ELF-1 (cell line): ENCODE measurements at places on chromosomes 16 and 17.
A peak's percentile ranks its signal among the peaks of the same experiment; 100 is the strongest.

DNA sequence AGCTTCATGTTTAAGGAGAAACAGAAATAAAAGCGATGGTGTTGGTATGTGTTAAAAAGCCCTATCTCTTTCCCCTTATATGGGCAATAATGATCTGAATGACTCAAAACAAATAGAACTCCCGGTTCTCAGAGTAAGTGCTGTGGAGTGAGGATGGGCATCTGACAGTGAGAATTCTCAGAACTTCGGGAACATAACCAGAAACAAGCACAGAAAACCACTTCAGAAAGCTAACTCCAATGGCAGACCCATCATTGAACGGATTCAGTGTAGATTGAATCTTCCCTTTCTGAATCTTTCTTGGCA, 67.2 kb downstream of the CDH8 start:
- no peak for DNase-seq

DNA sequence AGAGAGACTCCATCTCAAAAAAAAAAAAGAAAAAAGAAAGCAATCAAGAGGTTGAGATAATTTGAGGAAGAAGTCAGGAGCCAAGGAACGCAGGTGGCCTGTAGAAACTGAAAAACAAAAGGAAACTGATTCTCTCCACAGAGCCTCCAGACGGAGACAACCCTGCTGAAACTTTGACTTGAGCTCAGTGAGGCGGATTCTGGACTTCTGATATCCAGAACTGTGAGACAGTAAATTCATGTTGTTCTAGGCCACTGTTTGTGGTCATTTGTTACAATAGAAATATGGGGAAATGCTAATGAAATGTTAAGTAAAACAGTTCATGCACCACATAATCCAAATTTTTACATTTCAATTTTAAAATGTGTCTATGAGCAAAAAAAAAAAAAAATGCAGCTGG, 5.2 kb downstream of the MBTPS1 start:
- no peak for DNase-seq

- DNase-seq, result no peak
These were observed 25.2 kb upstream of the ERN1 start for GRCh38 chr17:64155129-64155528.

DNA sequence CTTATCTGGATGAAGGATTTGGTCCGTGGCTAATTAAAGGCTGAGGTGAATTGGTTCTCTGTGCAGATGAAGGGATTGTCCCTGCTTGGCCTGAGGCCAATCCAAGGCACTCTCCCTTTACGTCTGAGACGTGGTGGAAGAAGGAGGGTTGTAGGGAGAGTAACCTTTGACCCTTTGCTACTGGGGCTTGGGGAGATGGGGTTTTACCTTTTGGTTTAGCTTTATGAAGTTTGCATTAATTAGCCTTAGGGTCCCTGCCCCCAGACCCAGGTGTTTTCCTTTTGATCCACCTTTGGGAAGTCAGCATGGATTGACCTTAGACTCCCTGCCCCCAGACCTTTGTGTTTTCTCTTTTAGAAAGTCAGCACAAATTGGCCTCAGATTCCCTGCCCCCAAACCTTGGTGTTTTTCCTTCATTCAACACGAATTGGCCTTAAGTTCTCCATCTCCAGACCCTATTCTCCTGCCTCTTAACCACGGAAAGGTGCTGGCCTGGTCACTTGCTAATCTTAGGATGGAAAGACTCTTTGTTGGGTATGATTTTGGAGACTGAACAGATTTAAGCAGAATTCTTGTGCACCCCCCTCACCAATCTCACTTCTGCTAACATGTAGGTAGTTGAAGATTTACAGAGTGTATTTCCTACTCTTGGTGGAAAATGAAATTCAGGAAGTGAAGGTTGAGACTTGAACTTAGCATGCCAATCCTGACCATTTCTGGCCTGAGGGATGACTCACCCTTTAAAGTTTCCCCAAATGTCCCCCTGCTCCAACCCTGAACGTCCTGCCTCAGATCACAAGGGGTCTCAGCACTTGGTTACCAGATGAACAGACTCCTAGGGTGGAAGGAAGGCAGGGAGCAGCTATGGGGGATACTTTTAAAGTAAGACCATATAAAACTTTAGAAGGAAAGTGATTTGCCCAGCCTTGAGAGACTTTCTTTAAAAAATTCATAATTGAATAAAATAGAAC, 23.1 kb upstream of the MMD start:
- DNase-seq, result peak; percentile 83

- DNase-seq, result no peak
These were observed 380.4 kb upstream of the EEF2KMT start for GRCh38 chr16:5478036-5478435.

DNA sequence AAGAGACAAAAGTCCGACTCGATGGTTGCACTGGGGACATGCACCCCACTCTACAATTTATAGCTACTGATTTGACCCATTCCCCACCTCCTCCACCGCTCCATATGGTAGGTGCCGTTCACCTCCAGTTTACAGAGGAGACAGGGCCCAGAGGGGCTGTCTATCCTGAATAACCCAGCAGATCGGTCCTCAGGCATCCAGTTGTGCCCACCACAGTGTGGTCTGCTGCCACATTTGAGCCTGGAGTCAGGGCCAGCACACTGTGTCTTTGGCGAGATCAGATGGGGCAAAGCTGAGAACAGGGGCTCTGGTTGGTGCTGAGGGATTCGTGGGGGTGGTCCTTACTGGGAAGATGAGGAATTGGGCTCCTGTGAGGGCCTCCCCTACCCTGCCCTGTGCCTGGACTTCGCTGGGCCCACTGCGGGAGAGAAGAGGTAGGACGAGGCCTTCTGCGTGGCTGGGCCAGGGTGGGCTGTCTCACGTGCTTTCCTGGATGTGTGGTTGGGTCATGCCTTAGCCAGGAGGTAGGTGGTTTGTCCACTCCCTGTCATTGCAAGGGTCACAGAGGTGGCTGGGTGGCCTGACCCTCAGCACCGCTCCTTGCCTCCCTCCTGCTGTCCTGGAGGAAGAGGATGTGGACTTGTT, 2.8 kb downstream of the ADCY7 start:
- no peak for DNase-seq

- peak; percentile 34 for DNase-seq
These were observed 1.2 kb downstream of the NPTX1 start for GRCh38 chr17:80474961-80475909.

- DNase-seq, result no peak
These were observed 97.8 kb upstream of the CORO6 start for GRCh38 chr17:29720551-29720950.

DNA sequence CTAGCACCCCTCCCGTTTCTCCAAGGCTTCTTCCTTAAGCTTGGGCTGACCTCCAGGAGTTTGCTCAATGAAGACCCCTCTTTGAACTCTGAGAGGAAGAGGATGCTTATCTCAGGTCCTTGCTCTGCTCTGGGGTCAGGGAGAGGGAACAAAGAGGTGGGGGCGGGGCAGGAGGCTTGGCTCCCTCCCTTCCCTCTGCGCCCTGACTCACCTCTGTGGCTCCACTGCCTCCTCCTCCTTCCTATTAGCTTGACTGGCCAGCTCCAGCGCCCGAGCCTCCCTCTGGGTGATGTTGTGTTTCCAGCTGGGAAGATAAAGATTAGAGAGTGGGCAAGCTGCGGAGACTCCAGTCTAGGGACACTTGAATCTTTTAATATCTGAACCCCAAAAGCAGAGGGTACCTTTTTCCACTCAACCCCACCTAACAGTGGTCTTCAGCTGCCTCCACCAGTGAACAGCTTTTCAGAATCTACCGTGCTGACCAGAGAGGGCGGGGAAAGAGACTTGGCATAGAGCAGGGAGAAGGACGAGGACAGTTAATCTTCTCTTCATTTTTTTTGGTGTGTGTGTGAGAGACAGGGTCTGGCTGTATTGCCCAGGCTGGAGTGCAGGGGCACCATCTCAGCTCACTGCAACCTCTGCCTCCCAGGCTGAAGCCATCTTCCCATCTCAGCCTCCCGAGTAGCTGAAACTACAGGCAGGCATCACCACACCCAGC, 6.7 kb downstream of the GIP start:
- DNase-seq, result peak; percentile 92

- no peak for DNase-seq
These were observed 30.3 kb downstream of the MRTFB start for GRCh38 chr16:14101415-14101814.

- DNase-seq, result peak; percentile 47
These were observed 586 bp downstream of the UBALD2 start for GRCh38 chr17:76265624-76266243.

DNA sequence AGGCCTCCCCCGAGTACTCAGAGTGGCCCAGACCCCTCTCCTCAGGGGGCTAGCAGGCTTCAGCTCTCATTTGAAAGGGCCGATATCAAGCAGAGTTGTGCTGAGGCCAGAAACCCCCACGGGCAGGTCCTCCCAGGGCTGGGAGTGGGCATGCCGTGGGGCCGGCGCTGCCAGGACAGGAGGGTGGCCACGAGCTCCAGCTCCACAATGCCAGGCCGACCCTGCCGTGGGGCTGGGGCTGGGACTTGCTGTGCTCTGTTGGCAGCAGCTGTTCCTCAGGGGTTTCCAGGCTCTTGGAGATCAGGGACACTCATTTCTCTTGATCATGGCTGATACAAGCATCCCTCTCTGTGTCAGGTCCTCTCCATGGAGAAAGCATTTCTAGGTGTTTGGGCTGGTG, 3.2 kb upstream of the NPB start:
- no peak for DNase-seq

DNA sequence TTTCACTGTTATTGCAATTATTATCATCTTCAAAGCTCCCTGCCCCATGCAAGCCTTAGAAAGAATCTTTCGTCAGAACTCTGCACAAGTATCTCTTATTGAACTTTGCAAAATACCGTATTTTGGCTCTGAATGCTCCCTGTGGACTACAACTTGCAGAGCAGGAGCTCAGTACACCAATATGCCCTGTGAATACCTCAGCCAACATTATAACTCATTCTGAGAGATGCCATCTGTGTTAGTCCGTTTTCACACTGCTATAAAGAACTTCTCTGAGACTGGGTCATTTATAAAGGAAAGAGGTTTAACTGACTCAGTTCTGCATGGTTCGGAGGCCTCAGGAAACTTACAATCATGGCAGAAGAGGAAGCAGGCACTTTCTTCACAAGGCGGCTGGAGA, 87.2 kb upstream of the XYLT1 start:
- DNase-seq, result no peak

DNA sequence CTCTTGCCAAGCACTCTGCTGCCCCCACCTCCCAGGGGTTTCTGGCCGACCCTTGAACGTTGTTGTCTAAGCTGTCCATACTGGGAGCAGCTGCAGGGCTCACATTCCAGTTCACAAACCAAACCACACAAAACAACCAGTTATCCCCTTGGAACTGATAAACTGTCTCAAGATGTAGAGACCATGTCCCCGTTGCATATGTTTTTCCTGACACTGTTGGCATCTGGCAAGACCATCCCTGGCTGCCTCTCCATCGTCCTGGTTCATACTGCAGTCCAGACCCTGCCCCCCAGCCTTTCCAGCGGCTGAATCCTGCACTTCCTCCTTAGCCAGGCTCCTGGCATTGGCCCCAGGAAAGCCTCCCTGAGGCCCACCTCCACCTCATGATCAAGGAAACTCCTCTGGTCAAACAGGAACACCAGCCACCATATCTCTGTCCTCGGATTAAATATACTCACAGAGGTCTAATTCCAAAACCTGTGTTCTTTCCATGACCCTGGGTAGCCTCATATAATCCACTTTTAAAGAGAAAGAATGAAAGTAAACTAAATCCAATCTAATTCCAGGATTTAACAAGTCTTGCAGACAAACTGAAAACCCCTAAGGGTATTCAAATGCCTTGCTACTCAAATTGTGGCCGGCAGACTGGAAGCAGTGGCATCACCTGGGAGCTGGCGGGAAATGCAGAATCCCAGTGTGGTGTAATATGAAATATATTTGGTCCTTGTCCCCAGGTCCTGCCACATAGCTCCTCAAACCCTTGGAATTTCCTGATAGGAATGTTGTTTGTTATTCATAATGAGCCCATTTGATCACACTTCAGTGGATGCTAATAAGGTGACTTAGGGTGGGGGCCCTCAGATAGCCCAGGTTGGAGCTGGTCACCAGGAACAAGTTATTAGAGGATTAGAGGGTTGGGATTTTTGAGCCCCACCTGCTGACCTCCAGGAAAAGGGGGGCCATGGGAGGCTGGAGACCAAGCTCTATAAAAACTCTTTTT, 14.2 kb downstream of the GAS7 start:
- peak; percentile 79 for DNase-seq

GRCh38 chr16:87918866-87919680, 17.3 kb downstream of the CA5A start:
- no peak for DNase-seq

- DNase-seq, result no peak
These were observed 1.1 kb downstream of the VASN start for GRCh38 chr16:4372578-4373355.

DNA sequence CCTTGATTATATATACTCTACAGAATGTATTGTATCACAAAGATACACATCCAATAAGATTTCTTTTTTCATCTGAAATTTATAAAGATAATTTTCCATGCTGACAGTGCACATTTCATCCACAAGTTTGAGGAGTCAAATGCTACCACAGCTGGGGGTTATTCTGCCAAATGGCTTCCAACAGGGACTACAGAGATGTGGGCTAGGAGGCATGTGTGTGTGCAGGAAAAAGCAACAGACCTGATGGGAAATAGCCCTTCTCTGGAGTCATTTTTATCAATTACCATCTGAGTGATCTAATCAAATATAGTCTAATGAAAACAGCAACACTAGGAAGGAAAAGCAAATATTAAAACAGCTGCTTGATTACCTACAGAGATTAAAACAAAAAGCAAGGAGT, 290.5 kb downstream of the CEP112 start:
- DNase-seq, result no peak

DNA sequence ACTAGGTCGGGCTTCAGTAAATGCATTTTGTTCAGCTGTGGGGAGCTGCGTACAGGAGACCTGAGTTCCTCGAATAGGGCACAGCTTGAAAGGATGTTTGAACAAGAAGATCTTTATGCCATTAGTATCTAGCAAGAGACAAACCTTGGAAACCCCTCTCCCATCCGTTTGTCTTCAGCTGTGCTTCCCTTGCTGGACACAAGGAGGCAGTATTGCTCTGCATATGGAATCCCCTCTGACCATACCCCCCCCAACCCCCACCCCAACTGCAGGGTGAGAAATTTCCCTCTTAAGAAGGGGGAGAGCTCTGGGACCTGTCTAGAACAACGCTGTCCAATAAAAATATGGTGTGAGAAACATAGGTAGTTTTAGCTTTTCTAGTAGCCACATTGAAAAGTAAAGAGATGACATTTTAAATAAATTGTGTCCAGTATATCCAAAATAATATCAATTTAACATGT, 1.6 kb downstream of the MRM1 start:
- DNase-seq, result peak; percentile 79

GRCh38 chr17:16419929-16420271, 4.5 kb downstream of the TRPV2 start:
- no peak for DNase-seq
